Activated CD8-positive, alpha-beta T cell treated with anti-CD3 and anti-CD28 coated beads for 36 hours (primary cell): ENCODE measurements at places on chromosomes 3 and 15. TPM values are rescaled to one million over a fixed set of nuclear protein-coding genes. Genes with fewer than 3 reads are reported as not detected.

Gene FGD5
- total RNA-seq = not detected

Gene ZNF662
- total RNA-seq = 3.2 TPM

Gene GREM1
- not detected for total RNA-seq

Gene DUOXA1
- not detected for total RNA-seq
